ENCODE measurements at places on chromosomes 1 and 21. TPM values are rescaled to one million over a fixed set of nuclear protein-coding genes. Genes with fewer than 3 reads are reported as not detected.
A peak's percentile ranks its signal among the peaks of the same experiment; 100 is the strongest.

DNA sequence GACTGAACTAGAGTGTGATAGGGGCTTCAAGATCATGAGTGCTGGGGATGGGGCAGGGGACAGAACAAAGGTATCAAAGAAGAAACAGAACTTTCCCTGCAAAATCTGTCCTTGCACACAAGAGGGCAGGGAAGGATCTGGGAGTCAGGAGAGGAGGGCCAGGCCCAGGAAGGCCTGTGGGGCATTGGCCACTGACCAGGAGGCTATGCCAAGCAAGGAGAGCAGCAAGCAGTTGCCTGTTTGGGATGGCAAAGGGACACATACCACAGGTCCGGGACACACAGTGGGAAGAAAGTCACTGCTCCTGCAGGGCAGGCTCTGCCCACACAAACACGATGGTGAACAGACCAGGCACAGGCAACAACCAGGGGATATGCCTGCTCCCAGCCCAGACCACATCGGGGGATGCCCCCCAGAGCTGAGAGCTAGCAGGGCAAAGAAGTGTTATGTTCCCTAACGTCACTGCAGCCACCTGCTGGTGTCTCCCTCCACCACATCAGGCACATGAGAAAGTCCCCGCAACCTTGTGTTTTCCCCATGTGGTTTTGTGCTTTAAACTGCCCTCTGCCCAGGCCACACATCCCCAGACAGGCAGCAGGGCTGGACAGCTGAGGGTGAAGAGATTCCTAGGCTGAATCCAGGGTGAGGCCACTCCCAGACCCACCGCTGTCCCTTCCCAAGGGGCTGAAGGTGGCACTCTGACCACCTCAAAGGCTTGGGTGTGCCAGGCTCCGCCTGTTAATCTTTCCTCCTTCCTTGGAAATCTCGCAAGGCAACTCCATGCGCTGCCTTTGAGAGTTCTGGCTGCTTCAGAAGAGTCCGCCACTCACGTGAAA is 53.6 kb downstream of the KIF21B start:
- no peak for DNase-seq

- DNase-seq, result no peak
These were observed 9.9 kb downstream of the LMO4 start for GRCh38 chr1:87338566-87338965.

- DNase-seq, result peak; percentile 2
These were observed 241.0 kb downstream of the KCNJ6 start for GRCh38 chr21:37675202-37675801.

GRCh38 chr1:155062151-155062686 is 1.3 kb upstream of the EFNA4 start:
- no peak for DNase-seq

Gene MRPL37
- total RNA-seq, result 81.4 TPM

Gene TRABD2B
- total RNA-seq, result 1.8 TPM

DNA sequence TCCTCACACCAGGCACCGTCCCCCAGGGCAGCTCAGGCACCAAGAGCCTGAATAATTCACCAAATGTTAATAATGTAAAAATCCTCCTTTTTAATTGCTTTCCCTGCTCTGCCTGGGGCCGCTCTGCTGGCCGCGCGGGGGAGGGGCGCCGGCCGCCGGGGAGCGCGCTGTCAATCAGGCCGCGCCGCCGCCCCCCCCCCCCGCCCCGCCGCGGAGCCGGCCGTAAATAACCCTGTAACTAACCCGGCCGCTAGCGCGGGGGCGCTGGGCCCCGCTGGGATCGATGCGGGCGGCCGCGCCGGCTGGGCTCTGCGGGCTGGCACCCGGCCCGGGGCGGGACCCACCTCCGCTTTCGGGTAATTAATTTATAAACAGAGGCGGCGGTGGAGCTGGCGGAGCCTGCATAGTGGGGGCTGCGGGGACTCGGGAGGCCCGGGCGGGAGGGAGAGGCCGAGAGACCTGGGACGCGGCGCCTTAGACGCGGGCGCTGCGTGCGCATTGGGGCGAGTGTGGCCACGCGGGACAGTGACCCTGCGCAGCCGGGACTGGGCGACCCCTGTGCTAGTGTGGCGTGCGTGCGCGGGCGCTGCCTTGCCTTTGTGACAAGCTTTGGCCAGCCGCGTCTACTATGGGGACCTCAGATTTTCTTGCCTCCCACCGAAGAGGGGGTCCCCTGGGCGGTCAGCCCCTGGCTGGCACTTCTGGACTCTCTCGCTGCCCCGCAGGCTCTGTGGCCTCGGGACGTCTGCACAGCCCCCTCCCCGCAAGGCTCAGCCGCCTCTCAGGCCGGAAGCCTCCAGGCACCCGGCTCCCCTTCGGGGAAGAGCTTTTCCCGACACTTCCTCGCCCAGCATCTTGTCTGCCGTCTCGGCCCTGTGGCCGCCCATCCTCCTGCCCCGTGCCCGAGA is 16.6 kb downstream of the SAMD11 start:
- DNase-seq, result peak; percentile 59

DNA sequence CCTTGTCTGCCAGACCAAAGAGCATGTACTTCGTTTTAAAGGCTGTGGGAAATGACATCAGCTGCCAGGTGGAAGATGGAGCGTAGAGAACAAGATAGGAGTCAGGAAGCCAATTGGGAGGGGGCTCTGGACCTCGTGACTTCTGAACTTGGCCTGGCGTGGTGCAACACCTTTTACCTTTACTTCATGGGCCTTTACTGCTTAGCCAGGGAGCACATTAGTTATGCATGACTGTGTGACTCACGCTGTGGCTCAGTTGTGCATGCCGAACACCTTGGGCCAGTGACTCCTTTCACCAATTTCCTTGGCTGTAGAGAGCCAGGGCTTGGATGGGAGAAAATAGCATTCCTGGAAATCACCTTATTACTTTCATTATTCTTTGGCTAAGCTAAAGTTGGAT is 7.2 kb downstream of the XCL1 start:
- DNase-seq, result peak; percentile 47

Gene IL10
- not detected for total RNA-seq

Gene S100A7
- not detected for total RNA-seq

GRCh38 chr1:174408146-174408545 is 39.6 kb upstream of the GPR52 start:
- DNase-seq, result no peak

Gene PCAT6
- total RNA-seq, result 5.4 TPM

DNA sequence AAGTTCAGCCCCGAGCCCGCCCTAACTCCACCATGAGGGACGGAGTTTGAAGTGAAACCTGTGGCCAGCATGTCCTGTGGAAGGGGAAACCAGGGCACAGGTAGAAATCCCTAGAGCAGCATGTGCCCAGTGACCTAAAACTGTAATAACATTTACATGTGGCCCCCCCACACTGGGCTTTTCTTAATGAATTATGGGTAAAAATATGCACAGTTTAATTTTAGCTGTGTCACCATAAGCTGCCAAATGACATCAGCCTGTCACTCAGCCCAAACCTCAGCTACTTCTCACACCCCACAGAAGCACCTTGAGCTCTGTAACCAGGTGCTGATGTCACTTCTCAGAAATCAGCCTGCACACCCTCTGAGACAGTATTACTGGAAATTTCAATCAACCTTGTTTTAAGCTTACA is 50.0 kb upstream of the SLC19A1 start:
- DNase-seq, result no peak

Gene WDR26
- 113 TPM for total RNA-seq

DNA sequence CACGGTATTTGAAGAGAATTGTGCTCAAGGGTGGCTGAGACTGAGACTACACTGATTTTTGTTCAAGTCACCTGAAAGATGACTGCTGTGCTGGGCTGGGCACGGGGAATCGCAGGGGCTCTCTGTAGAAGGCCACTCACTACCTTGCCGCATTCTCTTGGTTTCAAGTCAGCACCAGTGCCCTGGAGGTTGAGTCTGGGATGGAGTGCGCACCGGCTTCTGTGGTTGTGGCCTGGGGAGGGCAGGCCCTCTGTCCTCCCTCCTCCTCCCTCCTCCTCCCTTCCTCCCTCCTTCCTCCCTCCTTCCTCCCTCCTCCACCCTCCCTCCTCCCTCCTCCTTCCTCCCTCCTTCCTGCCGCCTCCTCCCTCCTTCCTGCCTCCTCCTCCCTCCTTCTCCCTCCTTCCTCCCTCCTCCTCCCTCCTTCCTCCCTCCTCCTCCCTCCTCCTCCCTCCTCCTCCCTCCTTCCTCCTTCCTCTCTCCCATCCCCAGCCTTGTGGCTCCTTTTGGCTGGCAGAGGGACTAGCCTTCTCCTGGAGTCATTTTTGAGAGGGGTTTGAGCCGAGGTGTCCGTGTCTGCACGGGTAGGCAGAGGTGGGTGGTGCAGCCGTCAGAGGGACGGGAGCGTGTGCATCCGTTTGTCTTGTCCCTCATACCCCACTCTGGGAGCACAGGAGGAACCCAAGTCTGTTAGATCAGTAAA is 9.5 kb downstream of the RER1 start:
- no peak for DNase-seq

DNA sequence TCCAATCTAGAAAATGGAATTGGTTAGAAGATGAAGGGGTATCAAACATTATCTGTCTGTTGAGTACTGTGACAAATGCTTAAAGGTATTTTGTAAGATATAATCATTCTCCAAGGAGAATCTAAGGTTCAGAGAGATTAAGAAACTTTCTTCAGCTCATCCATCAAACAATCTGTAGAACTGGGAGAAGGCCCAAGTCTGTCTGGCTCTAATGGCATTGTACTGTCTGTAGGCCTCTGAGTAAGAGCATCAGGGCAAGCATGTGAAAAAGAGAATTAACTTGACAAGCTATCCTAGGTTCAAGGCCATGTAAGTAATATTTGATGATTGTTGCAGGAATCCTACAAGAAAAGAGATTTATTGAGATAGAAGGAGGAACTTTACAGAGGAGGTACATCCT is 5.3 kb upstream of the FGGY start:
- no peak for DNase-seq

Gene HORMAD1
- total RNA-seq, result not detected

DNA sequence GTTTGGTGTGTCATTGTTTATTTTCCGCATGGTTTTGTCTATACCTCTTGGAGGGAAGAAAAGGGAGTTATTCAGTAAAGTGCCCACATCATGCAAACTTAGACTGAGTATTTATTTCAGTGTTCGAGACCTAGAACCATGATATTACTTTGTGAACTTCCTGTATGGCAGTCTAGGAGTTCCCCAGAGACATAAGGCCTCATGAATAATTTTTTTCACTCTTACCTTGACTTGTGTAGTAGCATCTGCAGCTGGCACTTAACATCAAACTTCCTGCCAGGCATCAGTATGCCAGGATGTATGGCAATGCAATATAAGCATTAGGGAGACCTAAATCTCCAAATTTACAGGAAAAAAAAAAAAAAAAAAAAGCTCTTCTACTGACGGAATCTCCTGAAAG is 287.7 kb downstream of the NEGR1 start:
- no peak for DNase-seq

Gene CD247
- total RNA-seq, result not detected

DNA sequence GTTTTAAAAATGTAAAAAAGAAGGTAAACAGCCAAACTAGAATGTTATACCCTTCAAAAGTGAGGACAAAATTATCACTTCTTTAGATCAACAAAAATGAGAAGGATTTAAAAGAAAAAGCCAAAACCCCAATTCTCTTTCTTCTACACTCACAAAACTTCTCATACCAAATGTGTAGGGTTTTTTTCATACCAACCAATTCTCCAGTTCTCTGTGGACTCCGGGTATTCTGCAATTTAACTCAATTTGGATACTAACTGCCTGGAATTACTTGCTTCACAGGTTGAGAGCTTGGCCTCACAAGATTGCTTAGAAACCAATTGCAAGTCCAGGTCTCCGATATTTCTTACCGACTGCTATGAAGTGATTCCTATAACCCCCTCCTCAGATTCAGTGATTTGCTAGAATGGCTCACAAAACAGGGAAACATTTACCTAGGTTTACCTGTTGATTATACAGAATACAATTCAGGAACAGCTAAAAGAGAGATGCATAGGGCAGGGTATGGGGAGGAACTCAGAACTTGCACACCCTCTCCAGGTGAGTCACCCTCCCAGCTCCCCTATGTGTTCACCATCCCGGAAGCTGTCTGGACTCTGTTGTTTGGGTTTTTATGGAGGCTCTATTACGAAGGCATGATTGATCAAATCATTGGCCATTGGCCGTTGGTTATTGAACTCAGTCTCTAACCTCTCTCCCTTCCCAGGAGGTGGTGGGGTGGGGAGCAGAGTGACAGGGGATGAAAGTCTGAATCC is 67.1 kb downstream of the CAMTA1 start:
- no peak for DNase-seq

GRCh38 chr1:34742667-34743270 is 12.1 kb upstream of the GJB5 start:
- no peak for DNase-seq

DNA sequence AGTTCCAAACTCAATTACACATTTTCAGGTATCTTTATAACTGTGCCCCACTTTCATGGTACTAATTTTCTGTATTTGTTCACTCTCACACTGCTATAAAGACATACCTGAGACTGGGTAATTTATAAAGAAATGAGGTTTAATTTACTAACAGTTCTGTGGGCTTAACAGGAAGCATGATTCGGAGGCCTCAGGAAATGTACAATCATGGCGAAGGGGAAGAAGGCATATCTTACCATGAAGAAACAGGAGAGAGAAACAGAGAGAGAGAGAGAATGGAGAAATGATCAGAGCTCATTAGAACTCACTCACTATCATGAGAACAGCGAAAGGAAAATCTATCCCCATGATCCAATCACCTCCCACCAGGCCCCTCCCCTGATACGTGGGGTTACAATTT is 874.1 kb upstream of the B3GALT2 start:
- no peak for DNase-seq

- no peak for DNase-seq
These were observed 622.3 kb downstream of the PTPRU start for GRCh38 chr1:29858646-29859045.

DNA sequence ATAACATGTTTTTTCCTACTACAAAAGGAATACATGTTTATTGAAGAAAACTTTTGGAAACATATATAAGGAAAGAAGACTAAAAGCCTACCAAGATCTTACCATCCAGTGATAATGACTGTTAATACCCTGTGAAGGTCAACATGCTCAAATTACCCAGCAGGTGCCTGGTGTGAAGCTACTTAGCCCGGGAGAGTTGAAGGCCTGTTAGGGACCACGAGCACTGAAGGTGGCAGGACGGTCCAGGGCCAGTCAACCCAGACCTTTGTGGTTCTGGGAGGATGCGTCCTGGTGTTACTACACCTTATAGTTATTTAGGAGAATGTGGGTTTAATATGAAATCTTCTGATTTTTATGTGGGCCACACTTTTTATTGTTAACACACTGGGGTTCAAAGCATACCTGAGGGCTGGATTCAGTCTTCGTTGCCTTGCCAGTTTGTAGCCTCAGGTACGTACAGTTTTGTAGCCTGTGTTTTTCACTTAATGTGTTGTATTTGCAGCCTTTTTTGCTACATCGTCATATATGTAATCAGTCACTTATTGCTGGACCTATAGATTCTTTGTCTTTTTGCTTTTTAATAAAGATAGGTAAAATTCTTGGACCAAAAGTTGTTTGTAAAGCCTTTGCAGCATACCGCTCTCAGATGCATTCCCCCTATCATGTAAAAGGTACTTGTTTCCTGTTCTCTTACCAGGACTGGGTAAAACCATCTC is 9.8 kb downstream of the ITSN1 start:
- no peak for DNase-seq

- peak; percentile 66 for DNase-seq
These were observed 8.0 kb downstream of the RGL1 start for GRCh38 chr1:183812686-183813569.

GRCh38 chr1:228141226-228142044 is 1.4 kb downstream of the GUK1 start:
- peak; percentile 82 for DNase-seq
